Activated CD8-positive, alpha-beta memory T cell treated with anti-CD3 and anti-CD28 coated beads for 1 hour (primary cell): ENCODE measurements at places on chromosomes 2 and 18.

- DNase-seq: no peak
Observed at GRCh38 chr2:37897511-37897910, 27.6 kb upstream of the RMDN2 start.

GRCh38 chr2:119841550-119841949 lies 81.8 kb downstream of the PTPN4 start:
- DNase-seq: no peak

- DNase-seq: no peak
Observed at GRCh38 chr2:127640082-127641072, 5.6 kb upstream of the GPR17 start.

GRCh38 chr2:43718530-43719124 lies 42.4 kb upstream of the C1GALT1C1L start:
- no peak for DNase-seq

DNA sequence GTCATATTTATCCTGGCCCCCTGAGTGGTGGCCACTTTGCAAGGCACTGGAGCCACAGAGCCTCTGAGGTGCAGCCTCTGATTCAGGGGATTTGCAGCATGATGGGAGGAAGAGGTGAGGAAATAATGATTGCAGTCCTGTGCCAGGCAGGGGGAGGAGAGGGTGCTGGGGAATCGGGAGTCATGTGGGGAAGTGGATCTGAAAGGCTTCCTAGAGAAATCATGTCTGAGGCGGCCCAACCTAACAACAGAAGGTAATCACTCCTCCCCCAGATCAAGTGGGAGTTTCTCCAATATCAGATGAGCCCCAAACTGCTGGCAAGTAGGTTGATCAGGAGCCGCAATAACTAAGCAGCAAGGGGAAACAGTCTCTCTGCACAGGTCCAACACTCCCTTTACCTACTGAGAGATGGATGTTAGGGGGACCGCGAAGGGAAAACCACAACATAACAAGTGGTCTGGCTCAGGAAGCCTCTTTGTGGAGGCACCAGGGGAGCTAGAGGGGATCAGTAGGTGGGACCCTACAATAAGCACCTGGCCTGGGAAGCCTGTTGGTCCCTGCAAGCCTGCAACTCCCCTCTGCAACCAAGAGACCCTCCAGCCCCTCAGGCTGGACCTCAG lies 71.8 kb upstream of the NPAS2 start:
- no peak for DNase-seq

- no peak for DNase-seq
Observed at GRCh38 chr2:68663371-68664156, 20.2 kb downstream of the PROKR1 start.

DNA sequence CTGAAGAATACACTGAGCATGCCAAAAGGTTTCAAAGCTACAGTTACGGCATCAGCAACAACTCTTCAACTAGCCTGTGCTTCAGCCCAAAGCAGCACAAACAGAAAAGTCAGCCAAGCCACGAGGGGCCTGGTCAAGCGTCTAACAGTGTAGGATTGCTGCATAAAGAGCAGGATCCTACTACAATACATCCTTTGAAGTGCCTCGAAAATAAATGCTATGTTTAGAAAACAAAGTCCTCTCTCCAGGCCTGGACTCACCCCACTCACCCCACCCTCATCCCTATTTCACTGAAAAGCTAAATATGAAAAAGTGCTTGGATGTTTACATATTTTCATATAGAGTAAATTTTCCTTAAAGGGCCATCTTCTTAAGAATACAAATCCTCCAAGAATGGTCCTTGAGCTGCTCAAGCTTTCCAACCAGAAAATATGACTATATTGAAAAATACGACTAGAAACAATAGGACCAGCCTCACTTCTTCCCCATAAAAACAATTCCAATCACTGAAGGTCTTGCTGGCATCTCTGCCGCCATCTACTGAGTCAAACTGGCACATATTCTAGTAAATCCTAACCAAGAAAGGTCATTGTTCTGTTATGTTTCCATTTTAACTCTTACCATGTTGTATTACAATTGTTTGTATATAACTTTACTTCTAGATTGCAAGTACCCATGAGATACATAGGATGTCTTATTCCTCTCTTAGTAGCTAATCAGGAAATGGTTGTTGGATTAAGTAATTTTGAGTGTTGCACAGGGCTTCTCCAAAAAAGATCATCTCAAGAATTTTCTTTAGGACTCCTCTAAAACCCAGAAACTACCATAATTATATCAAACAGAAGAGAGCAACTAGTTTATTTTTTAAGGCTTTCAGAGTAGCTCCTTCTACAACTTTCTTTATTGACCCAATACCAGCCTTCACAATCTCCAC lies 63.6 kb downstream of the CLHC1 start:
- no peak for DNase-seq

GRCh38 chr18:7566567-7567473 lies at the start of gene PTPRM:
Gene PTPRM, plus strand, starts transcription at chr18:7567316. Its CDS starts 503 bp downstream, at chr18:7567819.
- DNase-seq: no peak

DNA sequence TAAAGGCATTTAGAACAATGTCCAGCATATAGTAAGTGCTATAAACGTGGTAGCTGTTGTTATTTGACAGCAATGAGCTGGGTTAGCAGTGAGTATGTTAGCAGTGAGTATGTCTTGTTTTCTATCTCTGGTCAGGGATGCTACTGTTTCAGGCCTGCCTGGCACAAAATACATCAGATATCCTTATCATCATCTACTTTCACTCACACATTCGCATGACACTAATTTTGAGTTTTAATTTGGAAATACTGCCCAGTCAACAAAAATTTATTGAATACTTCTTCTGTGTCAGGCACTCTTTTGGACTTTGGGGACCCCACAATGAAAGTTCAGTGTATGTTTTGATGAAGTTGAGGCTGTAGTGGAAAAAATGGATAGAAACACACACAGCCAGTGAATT lies 401.6 kb downstream of the CLIP4 start:
- DNase-seq: no peak

DNA sequence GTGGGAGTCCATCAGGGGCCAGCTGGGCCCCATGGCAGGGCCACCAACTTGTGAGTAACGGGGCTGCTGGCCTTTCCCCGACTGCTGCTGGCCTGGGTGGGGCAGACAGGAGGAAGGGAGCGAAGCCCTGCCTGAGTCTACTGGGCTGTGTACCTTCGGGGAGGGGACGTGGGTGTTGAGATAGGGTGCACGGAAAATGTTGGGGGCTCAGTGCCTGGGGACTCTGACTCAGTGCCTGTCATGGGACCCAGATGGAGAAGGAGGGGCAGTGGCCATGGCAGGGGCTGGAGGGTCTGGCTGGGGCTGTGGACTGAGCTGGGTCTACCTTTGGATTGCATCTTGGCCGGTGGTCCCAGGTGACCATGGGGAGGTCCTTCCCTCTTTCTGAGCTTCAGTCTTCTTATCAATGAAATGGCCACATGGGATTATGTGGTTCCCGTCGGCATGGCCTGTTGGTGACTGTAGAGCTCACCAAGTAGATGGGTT lies 4.0 kb downstream of the SLC4A3 start:
- DNase-seq: no peak

DNA sequence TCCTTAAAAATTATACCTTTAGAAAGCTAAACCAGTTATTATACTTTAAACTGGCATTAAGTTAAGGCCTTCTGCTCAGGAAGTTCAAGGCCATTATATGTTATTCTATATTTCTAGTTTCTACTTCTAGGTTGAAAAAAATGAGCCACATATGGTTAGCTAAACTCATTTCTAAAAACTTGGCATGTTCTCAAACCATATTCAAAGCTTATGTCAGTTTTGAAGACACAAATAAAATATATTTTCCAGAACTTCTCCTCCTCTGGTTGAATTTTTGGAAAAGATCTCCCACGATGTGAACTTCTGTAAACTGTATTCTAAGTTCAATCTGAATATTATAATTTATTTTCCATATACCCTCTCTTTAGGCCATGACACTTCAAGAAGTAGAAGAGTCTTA lies 103.5 kb downstream of the NYAP2 start:
- DNase-seq: no peak

DNA sequence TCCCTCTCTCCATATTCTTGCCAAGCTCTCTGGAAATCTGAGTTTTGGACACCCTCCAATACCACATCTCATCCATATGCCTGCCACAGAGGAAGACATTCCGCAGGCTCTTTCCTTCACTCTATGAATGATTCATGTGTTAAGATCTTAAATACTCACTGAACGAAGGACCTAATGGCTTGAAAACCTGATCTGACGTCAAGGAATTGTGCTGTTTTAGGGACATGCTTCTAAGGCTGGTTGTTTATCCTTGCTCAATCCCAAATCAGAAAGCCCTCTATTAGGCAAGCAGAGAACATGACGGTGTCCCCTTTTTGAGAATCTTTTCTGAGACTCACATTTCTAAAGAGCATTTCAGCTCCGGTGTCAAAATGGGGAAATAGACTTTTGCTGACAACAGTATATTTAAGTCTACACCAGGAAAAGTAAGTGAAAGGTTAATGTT lies 83.7 kb upstream of the GALNT5 start:
- DNase-seq: no peak

DNA sequence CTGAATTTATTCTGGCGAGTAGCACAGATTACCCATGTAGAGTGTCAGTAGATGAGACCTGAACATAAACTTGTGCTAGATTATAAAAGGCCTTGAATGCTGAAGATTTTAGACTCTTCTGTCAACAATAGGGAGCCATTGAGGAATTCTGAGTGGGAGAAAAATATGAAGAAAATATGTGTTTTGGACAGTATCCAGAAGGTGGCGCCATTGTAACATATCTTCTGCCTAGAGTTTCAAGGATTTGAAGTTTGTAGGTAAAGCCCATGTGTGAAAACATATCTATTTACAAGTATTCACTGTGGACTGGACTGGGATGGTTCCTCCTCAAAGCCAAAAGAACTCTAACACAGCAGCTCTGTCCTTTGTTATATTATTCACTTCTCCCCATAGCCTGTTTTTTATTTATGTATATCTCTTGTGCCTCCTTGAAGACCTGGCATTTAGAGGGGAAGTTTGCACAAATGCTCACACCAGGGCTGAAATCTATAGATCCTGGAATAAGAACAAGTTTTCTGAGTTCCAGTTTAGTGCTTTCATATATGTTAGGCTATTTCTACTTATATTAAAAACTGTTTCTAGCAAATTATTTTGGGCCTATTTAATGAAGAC lies 124.9 kb downstream of the RDH14 start:
- DNase-seq: no peak

GRCh38 chr2:41935825-41936224 lies 112.0 kb upstream of the PKDCC start:
- no peak for DNase-seq

- DNase-seq: no peak
Observed at GRCh38 chr2:152508446-152508845, 173.5 kb downstream of the FMNL2 start.

DNA sequence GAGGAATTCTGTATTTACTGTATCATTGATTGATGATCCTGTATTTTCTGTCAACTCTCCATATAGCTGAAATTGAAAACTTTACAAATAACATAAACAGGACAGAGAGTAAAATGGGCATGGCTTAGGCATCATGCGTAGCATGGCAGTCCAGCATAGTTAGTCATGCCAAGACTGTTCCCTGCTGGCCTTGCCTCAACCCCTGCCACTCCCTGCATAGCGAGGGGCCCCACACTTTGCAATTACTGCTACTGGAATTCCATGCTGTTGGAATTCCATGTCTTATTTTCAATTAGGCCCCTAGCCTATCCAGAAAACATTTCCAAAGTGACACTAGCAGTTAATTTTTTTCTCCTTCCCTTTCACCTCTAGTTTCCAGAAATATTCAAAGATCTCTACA lies 15.1 kb upstream of the SOX11 start:
- no peak for DNase-seq

- no peak for DNase-seq
Observed at GRCh38 chr2:237774811-237775553, 23.6 kb upstream of the RBM44 start.
